Caudate nucleus (tissue), 63 donors: ENCODE measurements at places on chromosomes 3 and 15.

DNA sequence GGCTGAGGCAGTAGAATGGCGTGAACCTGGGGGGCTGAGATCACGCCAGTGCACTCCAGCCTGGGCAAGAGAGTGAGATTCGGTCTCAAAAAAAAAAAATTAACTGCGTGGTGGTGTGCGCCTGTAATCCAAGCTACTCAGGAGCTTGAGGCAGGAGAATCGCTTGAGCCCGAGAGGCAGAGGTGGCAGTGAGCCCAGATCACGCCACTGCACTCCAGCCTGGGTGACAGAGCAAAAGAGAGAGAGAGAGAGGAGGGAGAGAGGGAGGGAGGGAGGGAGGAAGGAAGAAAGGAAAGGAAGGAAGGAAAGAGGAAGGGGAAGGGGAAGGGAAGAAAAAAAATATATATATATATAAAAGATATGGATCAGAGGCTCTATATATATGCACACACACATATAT, 6.0 kb downstream of the TM4SF19 start:
- no peak for DNase-seq

DNA sequence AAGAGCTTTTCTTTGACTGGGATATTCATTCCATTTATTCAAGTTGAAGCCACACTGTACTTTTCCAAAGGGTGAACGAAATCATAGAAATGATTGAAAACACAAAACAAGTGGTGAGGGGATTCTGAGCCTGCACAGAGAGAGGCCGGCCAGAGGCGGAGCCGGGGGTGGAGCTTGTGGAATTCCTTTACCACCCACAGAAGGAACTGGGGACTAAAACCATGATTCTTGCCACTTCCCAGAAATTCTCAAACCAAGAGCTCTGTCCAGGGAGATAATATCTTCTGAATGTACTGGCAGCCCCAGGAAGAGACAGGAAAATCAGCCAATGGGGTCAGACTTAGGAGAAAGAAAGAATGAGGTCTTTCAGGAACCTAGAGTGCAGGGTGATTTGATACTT, 20.8 kb downstream of the FBN1 start:
- no peak for DNase-seq

GRCh38 chr3:103873897-103874545, 1439.2 kb downstream of the ZPLD1 start:
- no peak for DNase-seq

DNA sequence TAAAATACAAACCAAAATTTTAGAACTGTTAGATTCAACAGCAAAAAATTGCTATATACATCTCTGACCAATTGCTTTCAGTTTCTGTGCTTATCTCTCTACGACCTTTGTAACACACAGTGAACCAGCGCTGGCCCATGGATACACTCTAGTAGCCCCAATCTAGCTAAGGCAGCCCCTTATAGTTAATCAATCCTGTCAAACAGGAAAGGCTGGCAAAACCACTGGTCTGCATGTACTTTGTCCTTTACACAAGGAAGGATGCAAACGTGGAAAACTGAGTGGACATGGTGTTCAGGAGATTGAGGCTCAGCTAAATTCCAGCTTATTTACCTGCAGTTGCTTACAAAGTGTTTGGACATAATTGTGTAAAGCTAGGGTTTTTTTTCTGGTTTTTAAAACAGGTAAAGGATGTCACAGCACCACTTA, 25.9 kb downstream of the ADGRG7 start:
- no peak for DNase-seq

- DNase-seq, result no peak
These were observed 19.8 kb downstream of the LARP6 start for GRCh38 chr15:70833861-70834765.

DNA sequence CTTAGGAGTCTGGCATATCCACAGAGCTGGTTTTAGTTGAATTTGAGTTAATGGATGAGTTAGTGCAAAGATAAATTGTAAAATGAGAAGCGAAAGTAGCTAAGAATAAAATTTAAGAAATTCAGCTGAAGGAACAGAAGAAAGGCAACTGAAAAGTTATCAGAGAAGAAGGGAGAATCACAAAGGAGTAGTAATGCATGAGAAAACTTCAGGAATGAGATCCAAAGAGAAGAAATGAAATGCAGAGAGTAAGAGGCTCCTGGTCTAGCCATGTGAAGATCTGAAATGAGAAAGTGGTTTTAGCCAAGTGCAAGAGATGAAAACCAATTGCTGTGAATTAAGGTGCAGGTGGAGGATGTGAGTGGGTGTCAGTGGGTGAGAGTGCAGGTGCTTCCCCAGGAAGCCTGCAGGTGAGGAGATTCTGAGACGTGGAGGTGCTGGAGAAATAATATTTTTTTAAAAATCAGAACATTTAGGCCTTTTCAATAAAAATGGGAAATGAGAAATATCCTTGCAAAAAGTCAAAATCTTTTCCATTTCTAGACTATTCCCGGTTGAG, 18.5 kb downstream of the KBTBD8 start:
- no peak for DNase-seq

DNA sequence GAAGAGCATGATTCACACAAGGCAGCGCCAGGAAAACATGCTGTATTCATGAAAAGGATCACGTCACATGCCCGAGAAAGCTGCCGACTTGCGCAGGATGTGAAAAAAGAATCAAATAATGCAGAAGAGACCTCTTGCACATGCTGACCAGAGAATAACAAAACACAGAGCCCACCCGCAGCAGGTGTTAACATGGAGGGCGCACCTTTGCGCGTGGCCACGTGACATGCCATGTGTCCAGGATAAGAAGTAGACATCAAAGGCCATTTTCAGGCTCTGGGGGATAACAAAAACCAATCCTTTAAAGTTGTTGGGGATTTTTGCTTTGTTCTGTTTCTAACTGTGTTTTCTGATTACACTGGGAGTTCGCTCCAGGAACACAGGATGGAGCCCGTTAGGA, 1332.8 kb downstream of the ZPLD1 start:
- DNase-seq, result no peak

DNA sequence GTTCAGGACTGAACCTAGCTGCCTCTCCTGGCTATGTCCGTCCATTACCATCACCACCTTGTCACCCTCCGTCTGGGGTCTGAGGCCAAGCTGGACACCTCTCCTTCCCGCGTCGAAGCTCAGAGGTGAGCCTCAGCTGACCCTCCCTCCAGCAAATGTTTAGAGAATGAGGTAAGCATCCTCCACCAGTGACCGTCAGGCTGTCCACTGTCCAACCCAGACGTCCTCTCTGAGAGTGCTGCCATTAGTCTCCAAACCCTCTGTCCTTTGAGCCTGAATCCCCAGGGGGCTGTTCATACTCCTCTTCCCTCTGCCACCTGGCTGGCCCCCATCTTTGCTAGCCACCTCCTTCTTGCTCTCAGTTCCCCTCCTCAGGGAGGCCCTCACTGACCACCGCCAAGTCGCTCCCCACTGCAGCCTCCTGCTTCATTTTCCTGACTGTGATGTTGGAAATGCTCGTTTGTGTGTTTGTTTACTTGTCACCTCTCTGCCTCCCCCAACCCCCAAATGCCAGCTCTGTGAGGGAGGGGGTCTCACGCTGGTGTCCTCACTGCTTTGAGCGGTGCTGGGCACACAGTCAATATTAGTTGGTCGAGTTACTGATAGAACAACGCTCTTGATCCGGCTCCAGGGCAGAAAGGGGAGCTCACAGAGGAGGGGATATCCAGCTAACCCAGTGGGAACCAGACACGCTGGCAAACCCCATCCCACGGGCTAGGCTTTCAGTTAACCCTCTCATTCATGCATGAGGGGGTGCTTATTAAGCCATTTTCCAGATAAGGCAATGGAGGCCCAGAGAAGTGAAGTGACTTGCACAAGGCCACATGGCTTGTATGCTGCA, 64.9 kb downstream of the IQSEC1 start:
- no peak for DNase-seq

DNA sequence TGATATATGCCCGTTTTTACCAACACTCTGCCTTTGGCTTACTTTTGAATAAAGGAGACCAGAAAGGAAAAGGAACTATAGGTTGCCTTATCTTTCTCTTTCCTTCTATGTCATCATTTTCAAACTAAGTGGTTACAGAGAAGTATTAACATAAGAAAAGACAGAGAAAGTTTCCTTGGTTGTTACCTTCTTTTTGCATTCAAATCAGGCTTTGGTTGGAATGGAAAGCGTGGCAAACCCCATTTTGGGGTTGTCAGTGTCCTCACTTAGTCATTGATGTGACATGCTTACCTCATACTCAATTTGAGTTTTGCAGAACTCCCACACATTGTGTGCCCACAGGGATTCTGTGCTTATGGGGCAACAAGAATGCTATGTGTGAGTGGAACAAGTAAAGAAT, 3.7 kb upstream of the THRB start:
- no peak for DNase-seq

DNA sequence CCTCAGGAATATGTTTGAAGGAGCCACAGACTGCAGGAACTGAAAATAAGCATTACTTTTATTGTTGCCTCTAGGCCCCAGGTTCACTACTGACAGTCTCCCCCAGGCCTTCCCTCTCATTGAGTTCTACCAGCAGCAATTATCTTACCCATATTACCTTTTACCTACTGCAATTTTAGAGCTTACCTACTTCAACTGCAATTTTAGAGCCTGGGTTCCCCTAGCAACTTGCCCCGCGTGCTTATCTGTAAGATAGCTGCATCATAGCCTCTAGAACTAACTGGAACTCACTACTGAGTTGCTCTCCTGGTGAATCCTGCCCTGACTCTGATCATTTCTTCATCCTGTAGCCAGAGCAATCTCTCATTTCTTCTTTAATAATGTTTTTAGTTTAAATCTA, 29.2 kb upstream of the WWTR1 start:
- DNase-seq, result no peak

DNA sequence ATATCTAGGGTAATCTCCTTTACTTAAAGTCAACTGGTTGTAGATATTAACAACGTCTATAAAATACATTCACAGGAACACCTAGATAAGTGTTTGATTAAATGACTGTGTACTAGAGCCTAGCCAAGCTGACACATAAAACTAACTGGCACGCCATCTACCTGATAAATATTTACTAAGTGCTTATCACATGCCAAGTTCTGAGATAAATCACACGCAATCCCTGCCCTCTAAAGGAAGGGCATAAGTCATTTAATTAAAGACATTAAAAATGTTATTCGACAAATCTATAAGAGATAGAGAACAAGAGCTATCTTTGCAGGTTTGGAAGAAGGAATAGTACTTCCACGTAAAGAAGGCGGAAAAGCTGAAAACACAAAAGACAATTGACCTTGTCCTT, 11.1 kb upstream of the MB21D2 start:
- DNase-seq, result no peak

- DNase-seq, result peak; percentile 79
These were observed at the start of gene IGF1R for GRCh38 chr15:98647774-98648653. TSS of gene IGF1R (plus strand) at chr15:98648539. CDS start at chr15:98649582, 1,043 bp downstream.

- DNase-seq, result no peak
These were observed at the start of gene CAPN7 for GRCh38 chr3:15205934-15206661. TSS of gene CAPN7 (plus strand) at chr3:15206246. CDS start at chr3:15206496, 250 bp downstream.

DNA sequence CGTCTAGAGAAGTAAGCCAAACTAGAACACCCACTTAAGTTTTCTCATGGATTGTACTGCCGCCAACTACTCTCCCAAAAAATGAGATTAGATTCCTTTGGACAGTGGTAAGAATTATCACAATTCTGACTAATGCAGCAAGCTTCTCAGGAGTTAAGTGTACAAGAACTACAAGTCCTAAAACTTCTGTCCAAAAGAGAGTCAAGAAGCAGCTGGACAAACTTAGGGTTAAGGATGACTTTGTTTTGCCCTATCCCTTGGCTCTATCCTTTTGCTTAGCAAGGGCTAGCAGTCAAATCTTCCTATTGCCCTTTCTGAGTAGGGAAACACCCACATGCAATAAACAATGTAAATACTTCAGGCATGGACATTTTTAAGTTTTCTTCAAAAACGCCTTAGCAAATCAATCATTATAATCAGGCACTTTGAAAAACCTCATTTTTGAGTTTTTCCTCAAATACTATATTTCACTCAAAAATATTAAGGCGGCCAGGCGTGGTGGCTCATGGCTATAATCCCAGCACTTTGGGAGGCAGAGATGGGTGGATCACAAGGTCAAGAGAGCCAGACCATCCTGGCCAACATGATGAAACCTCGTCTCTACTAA, 19.5 kb downstream of the RAF1 start:
- no peak for DNase-seq
